ENCODE measurements at places on chromosomes 12 and 14.

- DNase-seq: no peak
These were observed 26.8 kb upstream of the LYZ start for GRCh38 chr12:69321351-69321750.

DNA sequence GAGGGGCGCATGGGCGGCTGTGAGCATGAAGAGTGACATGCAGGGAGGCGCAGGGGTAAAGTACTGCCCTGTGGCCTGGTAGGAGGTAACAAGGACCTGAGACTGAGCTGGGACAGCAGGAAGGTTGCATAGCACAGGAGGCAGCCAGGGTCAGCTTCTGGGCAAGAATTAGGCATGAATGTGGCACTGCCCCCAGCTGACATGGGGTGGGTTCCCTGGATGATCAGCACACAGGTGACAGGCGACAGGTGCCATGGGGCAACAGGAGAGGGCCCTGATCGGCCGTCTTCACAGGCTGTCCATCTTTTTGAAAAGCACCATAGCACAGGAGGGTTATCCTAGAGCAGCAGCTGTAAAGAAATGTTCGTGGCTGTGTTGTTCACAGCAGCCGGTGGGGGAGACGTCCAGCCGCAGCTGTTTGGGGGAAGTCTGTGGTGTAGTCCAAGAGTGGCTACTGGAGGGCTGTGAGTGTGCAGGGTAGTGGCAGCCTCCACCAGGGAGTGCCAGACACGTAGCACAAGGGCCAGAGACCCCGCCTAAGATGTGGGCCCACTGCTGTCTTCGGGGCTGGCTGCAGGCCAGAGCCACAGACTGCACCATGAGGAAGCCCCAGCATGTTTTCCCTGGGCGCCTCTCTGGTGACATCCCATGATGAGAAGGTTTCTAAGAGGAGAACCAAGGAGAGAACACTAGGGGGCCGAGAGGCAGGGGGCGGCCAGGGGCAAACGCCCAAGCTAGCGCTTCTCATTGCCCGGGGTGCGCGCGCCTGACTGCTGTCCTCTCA, 8.4 kb downstream of the CLBA1 start:
- no peak for DNase-seq

- no peak for DNase-seq
These were observed 21.3 kb upstream of the SRRM4 start for GRCh38 chr12:118959985-118960560.

GRCh38 chr12:42309996-42310395, 15.9 kb downstream of the ZCRB1 start:
- DNase-seq: no peak

DNA sequence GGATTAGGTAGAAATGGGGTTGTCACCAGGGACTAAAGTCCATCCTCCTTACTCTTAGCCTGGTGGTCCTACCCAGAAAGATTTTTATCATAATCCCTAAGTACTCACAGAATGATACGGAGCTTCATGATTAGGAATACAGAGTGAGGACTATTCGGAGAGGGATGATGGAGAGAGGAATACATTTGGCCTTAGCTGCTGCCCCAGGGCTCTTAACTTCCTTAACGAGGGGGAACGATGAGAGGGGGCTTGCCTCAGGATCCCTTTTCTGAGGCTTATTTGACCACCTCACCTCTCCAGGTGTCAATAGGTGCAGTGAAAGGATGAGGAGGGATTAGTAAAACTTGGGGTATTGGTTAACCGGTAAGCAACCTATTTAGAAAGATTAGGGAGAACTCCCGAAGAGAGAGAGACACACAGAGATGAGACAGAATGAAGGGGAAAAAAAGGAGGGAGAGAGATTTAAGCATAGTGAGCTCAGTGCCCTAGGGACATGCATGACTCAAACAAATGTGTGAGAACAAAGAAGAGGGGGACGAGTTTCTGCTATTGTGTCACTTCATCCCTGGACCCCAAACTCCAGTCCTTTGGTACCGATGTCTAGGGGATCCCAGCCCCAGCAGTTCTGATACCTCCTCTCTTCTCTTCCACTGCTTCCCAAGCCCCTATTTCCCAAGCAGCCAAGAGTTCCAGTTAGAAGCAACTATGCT, 1.1 kb downstream of the NFE2 start:
- no peak for DNase-seq

- no peak for DNase-seq
These were observed 3.8 kb upstream of the ARHGDIB start for GRCh38 chr12:14965221-14965620.

GRCh38 chr12:116378002-116378401, 100.5 kb upstream of the MED13L start:
- DNase-seq: no peak

GRCh38 chr14:50471838-50472465, 60.4 kb downstream of the MAP4K5 start:
- DNase-seq: no peak

- no peak for DNase-seq
These were observed 94.5 kb downstream of the LRRIQ1 start for GRCh38 chr12:85130646-85131045.

DNA sequence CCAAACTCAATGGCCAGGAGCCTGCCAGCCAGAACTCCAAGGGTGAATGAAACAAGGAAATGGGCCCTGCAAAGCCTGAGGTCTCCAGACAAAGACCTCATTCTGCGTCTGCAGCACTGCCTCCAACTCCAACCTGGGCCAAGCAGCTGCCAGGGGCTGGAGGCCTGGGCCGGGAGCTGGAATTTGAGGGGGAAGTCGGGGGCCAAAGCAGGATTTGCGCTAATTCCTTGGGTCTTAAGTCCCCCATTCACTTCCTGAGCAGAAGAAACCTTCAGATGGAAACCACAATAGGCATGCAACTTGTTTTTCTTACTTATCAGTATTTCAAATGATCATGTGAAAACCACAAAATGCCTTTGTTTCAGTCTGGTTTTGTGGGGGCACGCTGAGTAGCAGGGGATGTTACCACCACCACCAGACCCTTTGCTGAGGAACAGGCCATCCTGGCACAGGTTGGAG, 23.0 kb upstream of the TC2N start:
- no peak for DNase-seq
